ENCODE measurements at places on chromosomes 16 and 17.

- peak; percentile 76 for DNase-seq
These were observed 1.3 kb downstream of the MAZ start for GRCh38 chr16:29807426-29808218.

- no peak for DNase-seq
These were observed 14.5 kb downstream of the CD300LB start for GRCh38 chr17:74516561-74517328.

- DNase-seq: no peak
These were observed 1.8 kb downstream of the ATP2A3 start for GRCh38 chr17:3962217-3962964.

DNA sequence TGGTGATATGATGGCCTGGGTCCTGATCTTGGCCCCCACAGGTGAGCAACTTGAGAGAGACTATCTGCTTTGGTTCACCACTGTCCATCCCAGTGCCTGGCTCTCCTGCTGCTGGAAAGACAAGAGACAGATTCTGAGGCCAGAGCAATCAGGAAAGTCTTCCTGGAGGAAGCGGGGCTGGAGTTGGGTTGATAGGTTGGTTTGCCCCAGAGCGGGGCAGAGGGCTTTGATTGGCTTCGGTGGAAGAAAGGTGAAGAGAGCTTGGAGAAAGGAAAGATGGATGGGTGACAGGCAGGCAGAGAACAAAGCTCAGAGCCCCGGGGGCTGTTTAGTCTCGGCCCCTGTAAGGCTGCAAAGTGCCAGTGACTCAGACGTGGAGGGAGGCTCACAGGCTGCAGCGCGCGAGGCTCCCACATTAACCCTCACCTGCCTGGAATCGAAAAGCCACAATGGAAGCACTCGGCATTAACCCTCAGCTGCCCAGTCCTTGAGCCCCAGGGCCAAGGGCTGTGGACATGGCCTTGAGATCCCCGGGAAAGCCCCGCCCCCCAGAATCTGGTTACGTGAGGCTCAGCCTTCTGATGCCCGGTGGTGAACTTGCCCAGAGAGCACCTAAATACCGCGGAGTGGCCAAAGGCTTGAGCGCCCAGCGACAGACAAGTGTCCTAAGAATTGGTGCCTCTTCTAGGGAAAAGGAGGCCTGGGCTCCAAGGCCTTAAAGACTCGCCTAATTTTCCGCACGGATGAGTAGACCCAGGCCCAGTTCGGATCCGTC lies 996 bp upstream of the CPNE2 start:
- no peak for DNase-seq

DNA sequence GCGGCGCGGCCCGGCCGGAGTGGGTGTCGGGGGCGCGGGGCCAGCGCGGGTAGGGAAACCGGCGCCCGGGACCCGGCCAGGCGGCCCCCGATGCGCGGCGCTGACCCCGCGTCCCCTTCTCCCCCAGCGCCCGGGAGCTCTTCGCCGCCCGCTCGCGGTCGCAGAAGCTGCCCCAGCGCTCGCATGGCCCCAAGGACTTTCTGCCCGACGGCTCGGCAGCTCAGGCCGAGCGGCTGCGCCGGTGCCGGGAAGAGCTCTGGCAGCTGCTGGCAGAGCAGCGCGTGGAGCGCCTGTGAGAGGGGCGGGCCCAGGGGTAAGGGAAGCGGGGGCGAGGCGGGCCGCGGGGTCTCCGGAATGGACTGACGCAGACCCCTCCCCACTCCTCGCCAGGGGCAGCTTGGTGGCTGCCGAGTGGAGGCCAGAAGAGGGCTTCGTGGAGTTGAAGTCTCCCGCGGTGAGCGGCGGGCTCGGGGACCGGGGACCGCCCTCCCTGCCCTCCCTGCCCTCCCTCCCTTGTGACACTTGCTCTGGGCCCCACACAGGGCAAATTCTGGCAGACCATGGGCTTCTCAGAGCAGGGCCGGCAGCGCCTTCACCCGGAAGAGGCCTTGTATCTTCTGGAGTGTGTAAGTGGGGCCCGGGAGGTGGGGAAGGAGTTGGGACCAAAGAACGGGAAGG lies 430 bp downstream of the TSEN54 start:
- DNase-seq: no peak

Measured in left renal pelvis (tissue), 4 donors.